A549 treated with GW870086 at 1 μM for 4 hours (cell line): ENCODE measurements at places on chromosomes 2 and 18. TPM values are rescaled to one million over a fixed set of nuclear protein-coding genes. Genes with fewer than 3 reads are reported as not detected.

Gene CD8B2
- total RNA-seq: not detected in 5 replicates

Gene KIF5C
- total RNA-seq: 0.30 to 0.39 TPM (median 0.32 TPM) in 5 replicates

Gene FOXI3
- total RNA-seq: 0.06 TPM in 1 of 5 replicates, not detected in the others

Gene CLEC4F
- total RNA-seq: not detected in 5 replicates

Gene AMER3
- total RNA-seq: not detected in 5 replicates

Gene KLHL41
- total RNA-seq: 0.08 to 0.17 TPM (median 0.11 TPM) in 4 of 5 replicates, not detected in the other

Gene DNAJC5G
- total RNA-seq: not detected in 5 replicates

Gene ACYP2
- total RNA-seq: 7.3 to 9.3 TPM (median 8.6 TPM) in 5 replicates

Gene ADRA2B
- 0.03 to 0.13 TPM (median 0.08 TPM) in 5 replicates for total RNA-seq

Gene TNS1
- total RNA-seq: 12.4 to 26.9 TPM (median 19.2 TPM) in 5 replicates

Gene VWC2L
- total RNA-seq: not detected in 5 replicates

Gene AOX1
- total RNA-seq: 3.8 to 7.2 TPM (median 4.9 TPM) in 5 replicates

Gene NEUROD1
- total RNA-seq: not detected in 5 replicates

Gene MPP4
- 0.07 to 0.14 TPM (median 0.13 TPM) in 3 of 5 replicates, not detected in the others for total RNA-seq

Gene ATP6V1C2
- 0.13 to 0.31 TPM (median 0.28 TPM) in 5 replicates for total RNA-seq

Gene SH2D6
- total RNA-seq: 0.54 to 0.99 TPM (median 0.62 TPM) in 5 replicates

Gene RNF152
- 0.02 to 0.52 TPM (median 0.17 TPM) in 5 replicates for total RNA-seq

Gene CRYBA2
- total RNA-seq: not detected in 5 replicates

Gene DSG2
- total RNA-seq: 43.0 to 68.6 TPM (median 65.3 TPM) in 5 replicates

Gene ACVR1C
- 0.03 to 0.05 TPM in 2 of 5 replicates, not detected in the others for total RNA-seq

Gene FAP
- total RNA-seq: 0.05 to 0.32 TPM in 2 of 5 replicates, not detected in the others

Gene MROH2A
- total RNA-seq: 0.09 to 0.21 TPM (median 0.12 TPM) in 3 of 5 replicates, not detected in the others

Gene STAT4
- 3.9 to 7.0 TPM (median 5.5 TPM) in 5 replicates for total RNA-seq

Gene CSRNP3
- not detected in 5 replicates for total RNA-seq

Gene RUFY4
- total RNA-seq: 0.23 TPM in 1 of 5 replicates, not detected in the others

Gene CHRNG
- not detected in 5 replicates for total RNA-seq

Gene CHRNA1
- total RNA-seq: not detected in 5 replicates

Gene EVA1A
- 9.1 to 11.8 TPM (median 10.9 TPM) in 5 replicates for total RNA-seq

Gene IER3IP1
- 16.9 to 26.8 TPM (median 17.9 TPM) in 5 replicates for total RNA-seq

Gene ACMSD
- total RNA-seq: not detected in 5 replicates

Gene DSG3
- total RNA-seq: 0.03 TPM in 2 of 5 replicates, not detected in the others

Gene UNC80
- total RNA-seq: not detected in 5 replicates

Gene INHA
- 0.18 to 0.47 TPM (median 0.36 TPM) in 5 replicates for total RNA-seq

Gene DSG1
- total RNA-seq: not detected in 5 replicates

Gene PLGLB1
- total RNA-seq: 0.29 to 0.88 TPM (median 0.31 TPM) in 5 replicates

Gene ARHGAP15
- total RNA-seq: 0.25 TPM in 1 of 5 replicates, not detected in the others

Gene TOGARAM2
- 0.09 to 0.28 TPM (median 0.19 TPM) in 5 replicates for total RNA-seq

Gene PROM2
- 0.03 to 0.32 TPM (median 0.18 TPM) in 4 of 5 replicates, not detected in the other for total RNA-seq

Gene UGT1A4
- not detected in 5 replicates for total RNA-seq

Gene TMEM198
- 0.55 to 1.5 TPM (median 0.94 TPM) in 5 replicates for total RNA-seq

Gene DGUOK
- total RNA-seq: 153 to 176 TPM (median 165 TPM) in 5 replicates
